ENCODE measurements at places on chromosomes 11 and 22.

- no peak for DNase-seq
Observed at GRCh38 chr22:25694196-25694907, 47.6 kb upstream of the MYO18B start.

DNA sequence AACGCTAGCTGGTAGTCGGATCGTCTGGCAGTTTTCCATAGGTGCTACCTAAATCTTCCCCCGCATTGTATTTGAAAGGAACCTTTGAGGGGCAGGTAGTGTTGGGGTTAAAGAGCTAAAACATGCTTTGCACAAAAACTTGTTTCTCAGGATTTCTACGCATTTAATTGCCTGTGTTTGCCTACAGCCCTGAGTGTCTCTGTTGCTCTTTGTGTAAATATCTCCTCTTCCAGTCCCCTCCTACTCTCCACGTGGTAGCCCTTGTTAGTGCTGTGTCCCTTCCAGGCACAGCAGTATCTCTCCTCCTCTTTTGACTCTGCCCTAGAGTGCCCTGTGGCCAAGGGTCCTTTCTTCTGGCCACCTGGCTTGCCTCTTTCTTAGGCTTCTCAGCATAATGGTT, 81.7 kb downstream of the BARX2 start:
- DNase-seq = no peak

DNA sequence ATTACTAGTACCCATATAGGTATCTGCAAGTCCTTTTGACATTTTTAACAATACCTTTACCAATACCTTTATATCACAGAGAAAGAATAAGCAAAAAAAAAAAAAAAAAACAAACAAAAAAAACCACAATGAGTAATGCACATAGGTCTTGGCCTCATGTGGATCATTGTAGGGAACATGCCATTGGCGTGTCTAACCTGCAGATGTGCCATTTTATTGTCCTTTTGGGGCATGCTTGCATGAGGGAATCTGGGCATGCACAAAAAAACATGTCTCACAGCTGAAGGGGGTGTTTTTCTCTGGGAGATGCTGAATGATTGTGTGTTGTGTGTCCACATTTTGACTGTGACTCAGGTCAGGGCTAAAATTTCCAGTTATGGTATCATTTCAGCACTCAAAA, 361.6 kb downstream of the GUCY1A2 start:
- no peak for DNase-seq

- no peak for DNase-seq
Observed at GRCh38 chr22:30284172-30284571, 5.1 kb downstream of the CASTOR1 start.

- DNase-seq = peak; percentile 40
Observed at GRCh38 chr22:39317775-39318506, 1.5 kb downstream of the RPL3 start.

GRCh38 chr11:2791521-2792380, 92.0 kb upstream of the KCNQ1OT1 start:
- no peak for DNase-seq

- DNase-seq = no peak
Observed at GRCh38 chr11:21289686-21290085, 620.3 kb downstream of the NELL1 start.

DNA sequence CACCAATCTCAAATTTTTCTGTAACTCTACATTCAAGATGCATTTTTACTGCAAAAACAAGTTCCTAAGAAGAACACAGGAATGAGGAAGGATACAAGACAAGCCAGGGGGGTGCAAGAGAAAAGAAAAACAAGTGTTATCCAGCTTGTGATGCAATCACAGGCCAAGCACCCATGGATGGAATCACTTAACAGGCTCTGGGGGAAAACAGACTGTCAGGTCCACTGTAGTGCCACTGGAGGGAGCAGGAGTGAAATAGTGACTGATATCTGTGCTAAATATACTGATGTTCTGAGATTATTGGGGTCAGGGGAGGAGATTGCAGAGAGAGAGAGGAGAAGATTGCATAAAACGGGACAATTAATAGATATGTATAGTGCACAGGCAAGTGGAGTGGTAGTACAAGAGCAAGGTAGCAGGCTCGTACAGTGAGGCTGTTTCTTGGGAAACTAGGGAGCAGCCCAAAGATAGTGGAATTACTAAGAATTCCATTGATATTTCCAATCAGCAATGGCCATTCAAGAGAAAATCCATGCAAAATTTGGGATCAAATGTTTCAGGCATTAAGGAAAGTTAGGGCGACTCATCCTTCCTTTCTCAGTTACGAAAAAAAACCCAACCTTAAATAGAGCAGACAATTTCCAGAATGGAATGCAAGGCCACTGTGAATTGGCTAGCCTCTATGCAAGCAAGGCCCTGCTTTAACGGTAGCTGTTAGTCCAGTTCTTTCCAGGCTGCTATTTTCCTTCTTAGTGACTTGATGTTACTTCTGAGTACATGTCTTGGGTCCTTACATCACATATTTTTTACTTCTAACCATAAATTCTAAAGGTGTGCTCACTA, 52.2 kb upstream of the CEP126 start:
- DNase-seq = no peak

DNA sequence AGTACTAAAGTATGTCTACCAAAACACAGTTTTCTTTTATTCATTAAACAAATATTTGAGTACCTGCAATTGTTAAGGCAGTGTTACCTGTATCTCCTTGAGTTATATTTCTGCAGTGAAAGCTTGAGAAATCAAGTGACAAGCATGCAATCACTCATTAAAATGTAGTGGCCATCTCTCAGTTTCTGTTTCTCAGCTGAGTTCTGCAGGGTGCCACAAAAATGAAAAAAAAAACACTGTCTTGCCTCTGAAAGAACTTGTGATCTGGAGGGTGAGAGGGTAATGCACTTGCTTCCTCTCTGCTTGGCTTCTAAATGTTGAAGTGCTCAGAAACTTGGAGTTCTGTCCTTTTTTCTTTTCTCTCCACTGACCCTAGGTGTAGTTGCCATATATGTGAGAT, 6.8 kb downstream of the QSER1 start:
- DNase-seq = no peak

GRCh38 chr11:105618343-105618955, 8.6 kb downstream of the GRIA4 start:
- DNase-seq = no peak

GRCh38 chr11:19660076-19660475, 52.6 kb upstream of the NAV2 start:
- peak; percentile 62 for DNase-seq

- DNase-seq = peak; percentile 45
Observed at GRCh38 chr11:116882386-116882785, 45.0 kb upstream of the APOA1 start.

- no peak for DNase-seq
Observed at GRCh38 chr11:9905501-9905951, 241.6 kb downstream of the SWAP70 start.

DNA sequence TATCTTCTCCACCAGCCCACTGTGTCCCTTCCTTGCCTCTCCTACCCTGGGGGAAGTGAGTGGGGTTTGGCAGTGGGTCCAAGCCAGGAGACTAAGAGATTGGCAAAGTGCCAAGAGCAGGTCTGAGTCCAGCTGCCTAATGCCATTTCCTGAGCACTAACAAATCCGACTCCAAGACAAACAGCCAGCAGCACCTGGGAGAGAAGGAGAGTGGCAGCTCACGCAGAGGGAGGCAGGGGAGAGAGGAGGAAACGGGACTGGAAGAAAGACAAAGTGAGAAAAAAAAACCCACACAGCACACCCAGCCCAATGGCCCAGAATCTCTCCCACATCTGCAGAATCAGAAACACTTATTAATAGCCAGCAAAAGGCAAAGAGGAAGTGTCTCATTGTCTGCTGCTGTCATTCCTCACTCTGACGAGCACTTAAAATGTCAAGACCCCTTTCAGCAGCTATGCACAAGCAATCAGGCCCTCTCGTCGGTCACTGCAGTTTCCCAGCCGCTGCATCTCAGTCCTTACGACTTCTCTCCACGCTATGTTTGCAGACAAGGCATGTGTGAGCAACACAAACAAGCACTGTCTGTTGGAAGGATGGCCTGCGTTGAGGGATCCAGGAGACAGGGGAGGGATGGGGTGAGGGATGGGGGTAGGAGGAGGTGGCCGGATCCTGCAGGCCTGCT, 558.4 kb upstream of the CADM1 start:
- DNase-seq = no peak

DNA sequence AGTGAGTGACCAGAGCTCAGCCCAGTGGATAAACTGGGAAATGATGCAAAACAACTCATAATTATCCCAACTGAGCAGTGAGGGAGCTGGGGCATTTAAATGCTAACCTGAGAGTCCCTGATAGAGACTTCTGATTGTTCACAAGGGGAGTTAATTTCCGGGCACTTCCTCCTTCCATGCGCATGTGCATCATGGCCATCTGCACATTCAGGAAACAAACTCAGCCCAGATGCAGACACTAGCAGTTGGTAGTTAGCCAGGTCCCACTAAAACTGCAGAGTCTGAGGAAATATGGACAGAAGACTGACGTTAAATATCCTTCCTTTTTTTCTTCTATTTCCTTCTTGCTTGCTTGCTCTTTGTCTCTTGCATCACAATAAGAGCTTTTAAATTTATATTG, 852.1 kb upstream of the LRRC4C start:
- no peak for DNase-seq

DNA sequence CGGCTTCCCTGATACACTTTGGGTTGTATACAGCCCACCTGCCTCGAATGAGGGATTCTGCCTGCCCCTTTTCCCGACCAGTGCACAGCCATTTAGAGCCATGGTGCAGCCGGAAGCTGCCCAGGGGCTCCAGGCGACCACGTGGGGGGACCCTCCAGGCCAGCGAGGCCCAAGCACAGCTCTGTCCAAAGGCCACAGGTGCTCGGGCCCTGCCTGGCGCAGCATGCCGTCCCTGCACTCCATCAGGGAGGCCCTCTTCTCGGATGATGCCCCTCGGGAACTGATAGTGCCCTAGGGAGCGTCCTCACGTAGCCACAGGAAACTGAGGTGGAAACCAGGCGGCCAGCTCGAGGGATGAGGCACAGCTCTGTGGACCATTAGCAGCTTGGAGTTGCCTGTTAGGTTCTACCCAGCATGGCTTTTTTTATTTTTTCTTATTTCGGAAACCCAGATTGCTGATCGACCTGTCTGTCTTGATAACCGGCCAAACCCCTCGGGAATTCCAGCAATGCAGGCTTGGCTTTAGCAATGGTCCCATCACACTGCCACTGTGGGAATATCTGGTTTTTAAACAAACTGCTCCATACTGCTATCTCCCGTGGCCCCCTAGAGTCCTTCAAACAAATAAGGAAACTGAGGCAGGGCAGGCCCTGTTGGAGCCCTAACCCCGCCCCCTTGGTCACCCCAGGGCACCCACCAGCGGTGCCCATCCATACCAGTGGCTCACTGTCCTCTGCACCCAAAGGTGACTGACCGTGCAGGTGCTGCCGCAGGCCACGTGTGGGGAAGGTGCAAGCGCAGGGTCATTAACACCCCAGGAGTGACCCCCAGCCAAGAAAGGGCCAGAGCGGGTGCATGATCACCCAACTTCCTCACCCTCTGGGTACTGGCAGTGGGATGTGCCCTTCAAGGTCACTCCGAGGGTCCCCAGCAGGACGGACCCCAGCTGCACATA, 8.0 kb downstream of the ANO1 start:
- no peak for DNase-seq

GRCh38 chr11:67355794-67356386, 2.5 kb upstream of the POLD4 start:
- DNase-seq = no peak

DNA sequence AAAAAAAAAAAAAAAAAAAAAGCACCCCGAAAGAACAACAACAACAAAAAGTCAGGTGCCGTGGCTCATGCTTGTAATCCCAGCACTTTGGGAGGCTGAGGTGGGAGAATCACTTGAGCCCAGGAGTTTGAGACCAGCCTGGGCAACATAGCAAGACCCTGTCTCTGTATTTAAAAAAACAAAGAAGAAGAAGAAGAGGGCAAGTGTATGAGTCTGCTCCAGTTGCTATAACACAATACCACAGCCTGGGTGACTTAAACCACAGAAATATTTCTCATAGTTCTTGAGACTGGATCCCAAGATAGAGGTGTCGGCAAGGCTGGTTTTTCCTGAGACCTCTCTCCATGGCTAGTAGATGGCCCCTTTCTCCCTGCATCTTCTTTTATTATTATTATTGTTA, 12.4 kb downstream of the CRYBA4 start:
- no peak for DNase-seq

DNA sequence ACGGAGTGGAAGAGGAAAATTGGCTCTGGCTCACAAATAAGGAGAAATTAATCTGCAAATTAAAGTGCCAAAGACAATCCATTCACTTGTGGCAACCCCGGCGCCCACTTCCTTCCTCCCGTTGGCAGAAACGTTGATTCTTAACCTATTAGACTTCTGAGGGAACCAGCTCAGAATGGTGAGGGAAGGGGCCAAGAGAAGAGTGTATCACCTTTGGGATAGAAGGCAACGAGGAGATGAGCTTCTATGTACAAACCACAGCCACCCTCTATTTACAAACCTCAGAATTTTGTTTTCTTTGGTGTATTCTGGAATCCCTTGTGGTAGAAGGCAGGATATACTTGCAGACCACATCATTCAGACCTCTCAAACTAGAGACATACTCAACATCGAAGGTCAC, 1.1 kb downstream of the MB start:
- no peak for DNase-seq

- DNase-seq = no peak
Observed at GRCh38 chr11:100865443-100866065, 178.5 kb downstream of the ARHGAP42 start.

DNA sequence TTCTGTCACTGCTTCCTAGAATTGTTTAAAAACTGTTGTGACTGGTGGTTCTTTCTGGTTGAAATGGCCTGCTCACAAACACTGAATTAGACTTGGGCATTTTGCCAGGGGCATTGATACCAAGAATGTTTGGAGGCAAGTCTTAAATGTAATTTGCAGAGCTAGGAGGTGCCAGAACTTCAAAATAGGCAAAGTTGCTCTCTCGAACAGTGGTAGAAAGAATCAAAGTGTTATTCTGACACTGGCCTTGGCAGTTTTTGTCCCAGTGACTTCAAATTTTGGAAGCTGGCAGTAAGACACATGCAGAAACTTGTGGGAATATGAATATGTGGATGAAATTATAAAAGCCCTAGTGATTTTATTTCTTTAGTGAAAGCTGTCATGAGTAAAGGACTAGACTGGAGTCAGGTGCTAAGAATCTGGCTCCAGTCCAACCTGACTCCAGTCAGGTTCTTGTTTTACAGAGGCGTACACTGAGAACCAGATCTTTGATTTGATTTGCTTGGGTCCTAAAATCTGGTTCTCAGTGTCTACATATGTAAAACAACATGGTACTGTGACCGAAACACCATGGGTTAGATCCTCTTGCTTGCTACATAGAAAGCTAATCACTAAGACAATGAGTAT, 20.9 kb downstream of the SVIP start:
- no peak for DNase-seq

GRCh38 chr11:121095561-121095960, 5.5 kb upstream of the TECTA start:
- no peak for DNase-seq

Measured in keratinocyte (primary cell).